ENCODE measurements at places on chromosomes 7 and 10. TPM values are rescaled to one million over a fixed set of nuclear protein-coding genes. Genes with fewer than 3 reads are reported as not detected.

The UNCX gene
- total RNA-seq: not detected

The TDRD1 gene
- total RNA-seq: 0.11 TPM

The TMEM184A gene
- total RNA-seq: not detected

The TACC2 gene
- not detected for total RNA-seq

The MRLN gene
- total RNA-seq: not detected

The KCND2 gene
- total RNA-seq: not detected

The MYOF gene
- 0.11 TPM for total RNA-seq

The EBLN1 gene
- total RNA-seq: not detected

The PPP1R9A gene
- total RNA-seq: 0.18 TPM

The GPR15LG gene
- not detected for total RNA-seq

The PLAC9 gene
- not detected for total RNA-seq

The ETV1 gene
- total RNA-seq: not detected

The SYT15 gene
- 1.6 TPM for total RNA-seq

The PRSS2 gene
- not detected for total RNA-seq

The FOXP2 gene
- not detected for total RNA-seq

The ERV3-1 gene
- 23.9 TPM for total RNA-seq

The SPDYE3 gene
- total RNA-seq: not detected

The CBLL1 gene
- 51.8 TPM for total RNA-seq

The NPY gene
- not detected for total RNA-seq

The MYO1G gene
- 44.5 TPM for total RNA-seq

The ZNF438 gene
- total RNA-seq: 4.5 TPM

The OR2A5 gene
- total RNA-seq: not detected

The ACSM6 gene
- total RNA-seq: not detected

The ADARB2 gene
- total RNA-seq: not detected

The CLRN3 gene
- total RNA-seq: not detected

The FGFBP3 gene
- 10.2 TPM for total RNA-seq

The SCART1 gene
- 3.8 TPM for total RNA-seq

The MEIG1 gene
- not detected for total RNA-seq

The ABHD11 gene
- total RNA-seq: 20.7 TPM

The PIK3AP1 gene
- 4.7 TPM for total RNA-seq

The SKIDA1 gene
- 0.08 TPM for total RNA-seq

The ADAP1 gene
- total RNA-seq: 14.5 TPM

The MACC1 gene
- total RNA-seq: 0.25 TPM

The CDC123 gene
- 42.3 TPM for total RNA-seq

The HMX2 gene
- not detected for total RNA-seq

The GRM3 gene
- total RNA-seq: not detected

The VPS37D gene
- total RNA-seq: 0.63 TPM

The DDX21 gene
- 55.5 TPM for total RNA-seq

The RNF148 gene
- total RNA-seq: not detected

The CTAGE8 gene
- 1.3 TPM for total RNA-seq

The ABCB1 gene
- 56.3 TPM for total RNA-seq

The IFIT2 gene
- 7.0 TPM for total RNA-seq

The CUBN gene
- total RNA-seq: 9.5 TPM
